ENCODE measurements at places on chromosomes 6 and 20.

DNA sequence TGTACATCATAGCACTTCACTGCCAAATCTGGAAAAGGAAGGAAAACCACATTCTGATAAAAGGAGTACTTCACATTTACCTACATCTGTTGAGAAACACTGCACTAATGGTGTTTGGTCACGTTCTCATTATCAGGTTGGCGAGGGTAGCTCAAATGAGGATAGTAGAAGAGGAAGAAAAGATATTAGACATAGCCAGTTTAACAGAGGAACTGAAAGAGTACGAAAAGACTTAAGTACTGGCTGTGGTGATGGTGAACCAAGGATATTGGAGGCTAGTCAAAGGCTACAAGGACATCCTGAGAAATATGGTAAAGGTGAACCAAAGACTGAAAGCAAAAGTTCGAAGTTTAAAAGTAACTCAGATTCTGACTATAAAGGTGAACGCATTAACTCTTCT is 32.0 kb upstream of the GJA10 start:
- no peak for DNase-seq

DNA sequence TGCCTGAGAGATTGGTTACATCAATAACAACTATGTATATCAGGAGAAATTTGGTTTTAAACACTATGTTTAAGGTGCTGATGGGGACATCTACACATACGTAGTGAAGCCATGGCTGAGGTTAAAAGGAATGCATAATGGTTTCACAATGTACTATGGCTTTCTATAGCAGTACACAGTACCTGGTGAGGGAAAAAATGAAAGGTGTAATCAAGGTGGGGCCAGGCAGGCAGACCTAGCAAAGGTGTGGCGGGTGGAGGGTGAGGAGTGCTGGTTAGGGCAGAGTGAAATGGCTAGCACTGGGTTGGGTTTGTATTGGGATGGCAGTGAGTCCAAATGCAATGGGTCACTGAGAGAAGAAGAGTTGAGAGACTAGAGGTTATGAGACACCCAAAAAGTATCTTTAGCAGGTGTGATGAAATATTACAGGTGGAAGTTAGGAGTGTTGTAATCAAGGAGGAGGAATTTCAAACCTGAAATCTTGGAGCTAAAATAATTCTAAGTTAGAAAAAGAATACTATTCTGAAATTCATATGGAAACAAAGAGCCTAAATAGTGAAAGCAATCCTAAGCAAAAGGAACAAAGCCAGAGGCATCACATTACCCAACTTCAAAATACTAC is 22.3 kb downstream of the PAQR8 start:
- DNase-seq: no peak

- DNase-seq: no peak
These were observed 253.1 kb downstream of the SLC24A3 start for GRCh38 chr20:19465536-19465935.

DNA sequence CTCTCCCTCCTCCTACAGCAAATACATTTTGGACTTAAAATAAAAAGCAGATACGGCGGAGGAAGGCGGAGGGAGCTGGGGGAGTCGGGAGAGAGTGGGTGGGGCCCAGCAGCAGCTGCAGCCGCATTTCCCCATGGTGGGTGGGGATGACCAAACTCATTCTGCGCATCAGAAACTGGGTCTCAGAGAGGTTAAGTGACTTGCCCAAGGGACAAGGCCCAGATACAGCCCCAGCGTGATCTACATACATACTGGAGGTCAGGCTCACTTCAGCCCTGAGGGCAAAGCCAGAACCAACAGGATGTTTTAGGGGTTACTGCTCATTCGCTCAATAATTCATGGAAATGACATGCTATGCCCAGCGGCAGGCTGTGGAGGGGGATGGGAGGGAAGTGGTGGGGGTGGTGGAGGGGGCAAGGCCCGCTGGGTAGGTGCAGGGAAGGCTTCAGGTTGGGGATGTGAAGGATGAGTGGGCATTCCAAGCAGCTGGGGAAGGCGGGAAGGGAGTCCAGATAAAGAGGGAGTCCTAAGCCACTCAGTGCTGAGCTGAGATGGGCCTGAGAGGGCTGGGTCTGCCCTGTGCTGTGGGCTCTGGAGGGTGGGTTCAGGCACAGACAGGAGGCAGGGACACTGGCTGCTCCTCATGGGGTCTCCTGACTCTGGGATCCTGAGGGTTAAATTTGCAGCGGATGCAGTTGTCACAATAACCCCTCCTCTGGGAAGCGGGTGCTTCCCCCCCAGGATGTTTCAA is 31.0 kb downstream of the DLGAP4 start:
- DNase-seq: no peak

DNA sequence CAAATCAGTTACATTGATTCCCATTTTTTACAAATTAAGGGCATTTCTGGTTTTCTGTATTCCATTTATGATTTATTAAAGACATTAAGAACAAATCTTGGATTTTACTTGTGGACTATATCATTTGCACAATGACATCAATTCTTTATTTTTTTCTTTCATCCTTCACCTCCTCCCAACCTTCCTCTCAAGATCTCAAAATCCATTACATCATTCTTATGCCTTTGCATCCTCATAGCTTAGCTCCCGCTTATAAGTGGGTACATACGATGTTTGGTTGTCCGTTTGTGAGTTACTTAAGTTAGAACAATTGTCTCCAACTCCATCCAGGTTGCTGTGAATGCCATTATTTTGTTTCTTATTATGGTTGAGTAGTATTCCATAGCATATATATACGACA is 752.8 kb downstream of the CD109 start:
- DNase-seq: no peak

GRCh38 chr20:22723659-22724058 is 139.3 kb upstream of the FOXA2 start:
- DNase-seq: peak; percentile 62

DNA sequence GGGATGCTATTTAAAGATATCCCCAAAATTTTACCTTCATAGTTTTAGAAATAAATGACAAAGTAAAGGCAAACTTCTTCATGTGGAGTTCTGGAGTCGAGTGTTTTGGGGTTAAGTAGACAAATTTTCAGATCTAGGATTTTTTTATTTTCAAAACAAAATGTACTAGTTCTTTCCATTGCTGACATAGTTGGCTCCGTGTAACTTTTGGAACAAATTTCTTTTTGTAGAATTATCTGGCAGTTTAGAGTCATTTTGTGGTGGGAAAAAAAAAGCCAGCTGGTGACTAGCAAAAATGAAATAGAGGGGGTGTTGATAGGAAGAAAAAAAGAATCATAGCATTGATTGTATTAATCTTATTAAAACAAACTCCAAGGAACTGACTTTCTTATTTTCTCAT is 131.6 kb upstream of the TCF21 start:
- no peak for DNase-seq

- DNase-seq: no peak
These were observed 1.3 kb downstream of the MAS1 start for GRCh38 chr6:159892053-159892452.

- no peak for DNase-seq
These were observed 88.3 kb downstream of the NINL start for GRCh38 chr20:25496968-25497401.

DNA sequence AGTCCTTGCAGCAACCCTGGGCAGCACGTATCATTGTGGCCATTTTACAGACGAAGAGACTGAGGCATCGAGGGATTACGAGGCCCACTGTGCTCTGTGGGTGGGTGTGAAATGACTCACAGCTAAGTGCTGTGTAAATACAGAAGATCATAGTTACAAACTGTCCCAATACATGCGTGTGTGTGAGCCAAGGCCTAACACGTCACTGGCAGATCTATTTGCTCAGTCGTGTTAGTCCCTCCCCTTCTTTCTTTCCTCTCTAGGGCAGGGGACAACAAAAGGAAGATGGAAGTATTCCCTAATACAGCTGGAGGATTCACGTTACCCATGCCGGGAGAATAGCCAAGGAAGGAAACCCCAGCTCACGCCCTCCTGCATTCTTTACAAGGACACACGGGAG is 175.9 kb downstream of the CDC5L start:
- DNase-seq: no peak

- DNase-seq: no peak
These were observed 27.4 kb downstream of the NPEPL1 start for GRCh38 chr20:58719971-58720371.

GRCh38 chr6:41539204-41539603 is 7.0 kb upstream of the FOXP4 start:
- no peak for DNase-seq

GRCh38 chr6:43278524-43279078 is 19.5 kb upstream of the SLC22A7 start:
- DNase-seq: peak; percentile 65

GRCh38 chr6:168118935-168119334 is 39.9 kb upstream of the FRMD1 start:
- DNase-seq: no peak

DNA sequence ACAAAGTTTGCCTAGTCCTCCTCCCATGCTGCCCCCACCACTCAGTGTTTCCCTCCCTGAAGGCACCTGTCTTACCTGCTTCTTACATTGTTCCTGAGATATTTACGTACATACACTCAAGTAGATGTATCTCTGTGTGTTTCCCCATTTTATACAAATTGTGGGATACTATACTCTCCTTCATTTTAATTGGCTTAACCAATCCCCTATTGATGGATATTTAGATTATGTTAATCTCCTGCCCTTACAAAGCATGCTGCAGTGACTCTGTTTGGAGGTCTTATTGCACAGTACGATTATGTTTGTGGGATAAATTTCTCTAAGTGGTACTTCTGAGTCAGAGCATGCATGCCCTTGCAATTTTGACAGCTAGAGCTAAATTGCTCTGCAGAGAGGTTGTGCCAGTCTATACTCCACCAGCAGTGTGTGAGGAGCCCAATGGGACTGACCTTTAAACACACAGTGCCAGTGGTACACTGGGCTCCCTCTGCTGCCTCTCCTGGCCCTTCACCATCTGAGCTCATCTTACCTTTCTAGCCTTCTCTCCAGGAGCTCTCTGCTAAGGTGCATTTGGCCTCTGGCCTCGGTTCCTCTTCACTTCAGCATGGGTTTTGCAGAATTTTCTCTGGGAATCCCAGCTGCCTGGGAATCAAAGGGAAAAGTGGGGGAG is 57.4 kb downstream of the LYRM2 start:
- no peak for DNase-seq

DNA sequence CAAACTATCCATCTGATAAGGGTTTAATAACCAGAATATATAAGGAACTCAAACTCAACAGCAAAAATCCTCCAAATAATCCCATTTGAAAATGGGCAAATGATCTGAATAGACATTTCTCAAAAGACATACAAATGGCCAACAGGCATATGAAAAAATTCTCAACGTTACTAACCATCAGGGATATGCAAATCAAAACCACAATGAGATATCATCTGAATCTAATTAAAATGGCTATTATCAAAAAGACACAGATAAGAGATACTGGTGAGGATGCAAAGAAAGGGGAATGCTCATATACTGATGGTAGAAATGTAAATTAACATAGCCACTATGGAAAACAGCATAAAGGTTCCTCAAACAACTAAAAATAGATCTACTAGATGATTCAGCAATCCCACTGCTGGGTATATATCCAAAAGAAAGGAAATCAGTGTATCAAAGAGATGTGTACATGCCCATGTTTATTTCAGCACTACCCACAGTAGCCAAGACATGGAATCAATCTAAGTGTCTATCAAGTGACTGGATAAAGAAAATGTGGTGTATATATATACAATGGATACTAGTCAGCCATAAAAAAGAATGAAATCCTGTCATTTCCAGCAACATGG is 6.1 kb upstream of the BRD2 start:
- no peak for DNase-seq

- no peak for DNase-seq
These were observed 7.0 kb downstream of the HIVEP2 start for GRCh38 chr6:142937986-142938385.

GRCh38 chr20:46717818-46718541 is 8.5 kb downstream of the SLC2A10 start:
- DNase-seq: no peak

- DNase-seq: peak; percentile 70
These were observed 1.9 kb upstream of the POU3F2 start for GRCh38 chr6:98832284-98833056.

GRCh38 chr6:36727505-36728021 is 29.9 kb downstream of the RAB44 start:
- peak; percentile 71 for DNase-seq

DNA sequence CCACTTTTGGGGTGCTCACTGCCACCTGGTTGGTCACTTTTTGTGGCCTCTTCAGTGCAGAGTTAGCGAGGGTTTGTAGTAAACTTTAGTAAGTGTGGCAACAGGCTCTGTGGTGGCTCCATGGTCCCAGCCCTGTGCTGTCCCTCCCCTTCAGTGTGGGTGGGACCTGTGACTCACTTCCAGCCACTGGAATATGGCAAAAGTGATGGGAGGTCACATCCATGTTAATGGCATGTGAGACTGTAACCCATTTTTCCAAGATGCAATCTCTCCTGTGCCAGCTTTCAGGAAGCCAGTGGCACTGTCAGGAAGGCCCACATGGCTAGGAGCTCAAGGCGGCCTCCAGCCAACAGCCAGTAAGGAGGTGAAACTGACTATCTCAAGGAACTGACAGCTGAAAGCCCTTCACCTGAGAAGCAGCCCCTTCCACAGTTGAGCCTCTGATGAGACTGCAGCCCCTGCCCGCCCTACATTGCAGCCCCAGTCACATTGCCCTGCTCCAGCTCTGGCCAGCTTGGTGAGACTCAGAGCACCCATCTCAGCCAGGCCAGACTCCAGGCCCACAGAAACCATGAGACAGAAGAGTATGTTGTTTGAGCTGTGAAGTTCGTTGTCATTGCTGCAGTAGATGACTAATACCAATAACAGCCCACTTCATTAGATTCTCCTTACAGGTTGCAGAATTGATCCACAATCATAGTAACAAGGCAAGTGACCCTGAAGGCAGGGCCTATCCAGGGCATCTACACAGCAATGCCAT is 13.1 kb upstream of the CST7 start:
- DNase-seq: no peak

DNA sequence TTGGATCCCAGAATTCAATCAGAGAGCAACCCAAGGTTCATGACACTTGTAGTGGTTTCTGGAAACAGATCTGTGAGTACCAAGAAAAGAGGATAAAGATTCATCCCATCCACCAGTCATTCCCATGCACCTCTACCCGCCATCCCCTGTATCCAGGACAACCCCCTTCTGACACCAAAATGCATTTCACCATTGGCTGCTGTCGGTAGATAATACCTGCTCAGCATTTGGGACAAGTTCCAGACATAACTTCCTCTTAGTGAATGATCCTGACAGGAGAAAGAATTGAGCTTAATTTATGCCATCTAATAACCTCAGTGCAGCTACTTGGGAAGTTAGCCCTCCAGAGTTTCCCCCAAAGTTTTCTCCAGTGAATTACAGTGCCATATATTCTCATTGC is 329.1 kb downstream of the ZFAND3 start:
- no peak for DNase-seq

- no peak for DNase-seq
These were observed 12.2 kb upstream of the TAF8 start for GRCh38 chr6:42038163-42038562.

- DNase-seq: peak; percentile 92
These were observed 3.9 kb downstream of the SDC4 start for GRCh38 chr20:45344168-45344860.

DNA sequence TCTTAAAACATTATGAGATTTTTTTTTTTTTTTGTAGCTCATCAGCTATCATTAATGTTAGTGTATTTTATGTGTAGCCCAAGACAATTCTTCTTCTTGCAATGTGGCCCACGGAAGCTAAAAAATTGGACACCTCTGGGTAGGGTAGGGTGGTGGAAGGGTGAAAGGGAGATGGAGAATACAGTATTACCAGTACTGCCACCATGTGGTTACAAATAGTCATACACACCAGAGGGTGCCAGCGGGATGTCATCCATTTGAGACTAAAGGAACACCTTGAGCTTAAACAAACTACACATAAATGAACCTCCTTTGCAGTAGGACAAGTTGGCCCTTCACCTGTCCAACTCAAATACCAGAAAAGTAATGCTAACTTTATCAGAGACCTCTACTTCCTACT is 601.9 kb downstream of the HTR1B start:
- DNase-seq: no peak

- DNase-seq: no peak
These were observed 1.4 kb upstream of the BPIFB1 start for GRCh38 chr20:33281550-33282146.
